ENCODE measurements at places on chromosomes 4 and X.

DNA sequence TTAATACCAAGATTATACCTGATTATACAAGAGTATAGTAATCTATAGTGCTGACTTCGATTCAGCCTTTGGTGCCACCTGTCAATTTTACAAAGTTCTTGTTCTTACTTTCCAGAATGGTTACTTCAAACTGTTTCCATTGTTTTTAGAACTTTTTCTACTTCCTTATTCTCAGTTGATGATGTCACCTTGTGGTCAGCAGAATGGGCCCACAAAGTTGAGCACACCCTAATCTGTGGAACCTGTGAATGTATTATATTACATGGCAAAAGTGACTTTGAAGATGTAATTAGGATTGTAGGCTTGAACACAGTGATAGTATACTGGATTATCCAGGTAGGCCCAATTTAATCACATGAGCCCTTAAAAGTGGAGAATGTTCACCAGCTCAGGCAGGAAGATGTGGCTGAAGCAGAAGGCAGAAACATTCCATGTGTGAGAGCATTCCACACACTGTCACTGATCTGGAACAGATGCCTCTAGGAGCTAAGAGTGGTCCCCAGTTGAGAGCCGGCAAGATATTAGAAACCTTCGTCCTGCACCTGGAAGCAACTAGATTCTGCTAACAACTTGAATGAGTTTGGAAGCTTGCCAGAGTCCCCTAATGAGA, 6.3 kb upstream of the SGMS2 start:
- DNase-seq: no peak

DNA sequence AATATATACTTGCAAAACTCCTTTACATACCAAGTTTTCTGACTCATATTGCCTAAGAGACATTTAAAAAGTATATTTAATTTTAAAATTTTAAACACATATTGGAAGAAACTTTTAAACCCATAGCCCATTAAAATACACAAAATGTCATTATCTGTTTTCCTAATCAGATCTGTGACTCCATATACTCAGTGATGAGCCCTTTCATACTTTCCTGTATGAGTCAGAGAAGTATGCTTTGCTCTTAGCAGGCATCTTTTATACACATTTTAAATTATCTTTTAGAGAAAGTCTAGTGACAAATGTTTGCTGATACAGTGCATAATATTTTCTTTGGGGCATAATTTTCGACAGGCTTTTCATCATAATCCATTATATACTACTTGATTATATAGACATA, 26.4 kb downstream of the SPIN3 start:
- no peak for DNase-seq

DNA sequence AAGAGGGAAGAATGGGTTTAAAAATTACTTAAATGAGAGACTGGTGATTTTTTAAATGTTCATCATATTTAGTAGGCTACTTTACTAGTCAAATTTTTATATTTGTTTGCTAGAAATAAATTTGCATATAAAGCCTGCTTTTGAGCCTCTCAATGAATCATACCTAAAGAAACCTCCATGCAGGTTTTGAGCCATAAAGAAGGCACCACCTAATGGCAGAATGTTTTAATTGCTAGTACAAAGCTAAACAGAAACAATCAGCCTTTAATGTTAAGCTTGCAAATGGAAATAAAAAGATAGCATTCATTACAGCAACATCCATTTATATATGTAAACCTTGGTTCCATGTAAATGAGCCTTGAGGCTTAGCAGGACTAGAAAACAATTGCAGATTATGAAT, 989.7 kb downstream of the CCSER1 start:
- DNase-seq: no peak

DNA sequence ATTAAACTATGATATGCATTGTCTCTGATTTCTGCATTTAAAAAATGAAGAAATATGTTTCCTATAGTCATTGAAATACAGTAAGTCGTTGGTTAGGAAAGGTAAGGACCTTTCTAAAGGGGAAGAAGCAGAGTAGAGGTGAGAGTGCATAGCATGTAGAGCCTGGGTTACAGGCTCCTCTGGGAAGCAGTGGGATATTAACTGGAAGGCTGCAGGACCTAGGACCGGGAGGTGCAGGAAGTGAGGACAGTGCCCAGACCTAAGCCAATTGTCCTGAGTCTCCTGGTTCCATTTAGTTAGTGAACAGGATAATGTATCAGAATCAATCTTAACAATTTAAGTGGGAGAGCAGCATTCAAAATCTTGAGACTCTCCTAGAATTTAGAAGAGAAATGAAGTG, 237.1 kb upstream of the NUDT6 start:
- no peak for DNase-seq

All from NCI-H1417 treated with DMSO at 0.1 percent for 48 hours (cell line).